ENCODE measurements at places on chromosomes 4 and X.

DNA sequence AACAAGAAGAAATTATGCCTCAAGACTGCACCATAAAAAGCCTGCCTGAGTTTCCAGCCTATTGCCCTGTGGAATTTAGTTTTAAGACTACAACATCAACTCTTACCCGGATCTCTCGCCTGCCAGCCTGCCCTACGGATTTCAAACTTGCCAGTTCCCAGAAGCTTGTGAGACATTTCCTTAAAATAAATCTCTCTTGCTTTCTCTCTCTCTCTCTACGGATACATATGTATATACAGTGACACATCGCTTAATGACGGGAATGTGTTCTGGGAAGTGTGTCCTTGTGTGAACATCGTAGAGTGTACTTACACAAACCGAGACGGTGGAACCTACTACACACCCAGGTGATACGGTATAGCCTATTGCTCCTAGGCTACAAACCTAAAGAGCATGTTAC, 79.5 kb downstream of the CLNK start:
- no peak for DNase-seq

GRCh38 chrX:71989768-71990426, 79.3 kb downstream of the NHSL2 start:
- DNase-seq: no peak

DNA sequence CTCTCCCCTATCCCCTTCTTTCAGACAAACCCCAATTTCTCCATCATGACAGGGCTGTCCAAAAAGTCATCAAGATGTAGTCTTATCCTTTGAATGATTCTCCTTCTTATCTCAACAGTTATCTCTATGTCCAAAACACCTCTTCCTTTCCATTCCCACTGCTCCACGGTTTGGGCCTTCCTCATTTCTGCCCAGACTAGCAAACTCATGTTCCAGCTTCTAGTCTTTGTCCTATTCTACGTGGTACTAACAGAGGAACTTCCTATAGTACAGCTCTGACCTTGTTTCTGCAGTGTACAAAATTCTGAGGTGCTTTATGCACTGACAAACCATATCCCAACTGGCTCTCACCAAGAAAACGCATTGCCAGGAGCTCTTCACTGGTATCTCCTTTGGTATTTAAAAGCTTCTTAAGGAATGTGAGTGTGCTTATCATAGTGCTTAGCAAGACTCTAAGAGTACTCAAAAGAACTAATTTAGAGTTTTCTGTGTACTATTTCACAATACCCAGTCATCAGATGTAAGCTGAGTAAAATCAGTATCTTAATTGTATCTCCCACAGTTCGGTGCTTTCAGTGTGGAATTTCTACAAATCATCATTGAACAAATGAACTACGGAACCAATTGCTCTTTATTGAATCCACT, 65.5 kb downstream of the MAML3 start:
- DNase-seq: no peak

GRCh38 chrX:9055354-9055753, 21.4 kb upstream of the FAM9B start:
- DNase-seq: no peak

GRCh38 chr4:110164856-110165255, 33.6 kb downstream of the ELOVL6 start:
- DNase-seq: no peak

- no peak for DNase-seq
Observed at GRCh38 chr4:100083289-100083688, 107.0 kb downstream of the DDIT4L start.

DNA sequence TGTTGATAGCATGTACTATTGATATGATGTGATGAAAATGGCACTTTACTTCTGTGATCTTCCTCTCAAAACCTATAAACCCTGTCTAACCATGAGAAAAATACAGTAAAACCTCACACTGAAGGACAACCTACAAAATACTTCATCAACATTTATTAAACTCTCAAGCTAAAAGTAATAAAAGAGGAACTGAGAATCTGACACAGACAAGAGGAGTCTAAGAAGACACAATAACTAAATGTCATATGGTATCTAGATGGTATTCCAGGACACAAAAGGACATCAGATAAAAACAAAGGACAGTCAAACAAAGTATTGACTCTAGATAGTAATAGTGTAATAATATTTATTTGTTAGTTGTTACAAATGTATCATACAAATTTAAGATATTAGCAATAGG, 655.3 kb downstream of the SH3BGRL start:
- DNase-seq: no peak

- DNase-seq: no peak
Observed at GRCh38 chrX:134933911-134934310, 56.9 kb upstream of the SMIM10 start.

DNA sequence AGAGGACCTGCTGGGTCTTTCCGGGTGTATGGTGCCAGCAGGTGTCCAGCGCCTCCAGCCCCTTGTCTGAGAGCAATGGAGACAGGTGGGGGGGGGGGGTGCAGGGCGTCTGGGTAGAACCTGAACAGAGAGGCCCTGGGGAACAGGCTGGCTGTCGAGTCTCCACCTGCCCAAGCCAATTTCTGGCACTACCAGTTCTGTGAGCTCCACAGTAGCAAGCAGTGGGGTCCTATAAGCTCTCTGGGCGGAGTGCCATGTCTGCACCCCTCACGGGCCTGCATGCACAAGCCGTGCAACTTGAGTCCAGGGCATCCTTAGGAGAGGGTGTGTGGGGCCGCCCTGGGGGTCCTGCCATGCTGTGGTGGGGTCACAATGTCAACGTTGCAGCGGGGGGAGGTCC, 10.1 kb upstream of the FGFR3 start:
- DNase-seq: no peak

- no peak for DNase-seq
Observed at GRCh38 chr4:141914746-141915145, 278.4 kb downstream of the IL15 start.

- no peak for DNase-seq
Observed at GRCh38 chr4:98657531-98658286, 702 bp downstream of the TSPAN5 start.

DNA sequence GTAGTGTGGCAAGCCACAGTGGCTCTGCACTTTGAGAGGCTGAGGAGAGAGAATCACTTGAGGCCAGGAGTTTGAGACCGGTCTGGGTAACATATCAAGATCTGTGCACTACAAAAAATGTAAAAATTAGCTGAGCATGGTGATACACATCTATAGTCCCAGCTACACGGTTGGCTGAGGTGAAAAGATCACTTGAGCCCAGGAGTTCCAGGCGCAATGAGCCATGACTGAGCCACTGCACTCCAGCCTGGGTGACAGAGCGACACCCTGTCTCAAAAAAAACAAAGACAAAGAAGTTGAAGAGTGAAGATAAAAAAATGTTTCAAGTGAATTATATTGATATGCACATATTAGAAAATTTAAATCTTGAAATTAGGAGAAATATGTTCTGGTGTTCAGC, 46.3 kb downstream of the SULT1B1 start:
- DNase-seq: no peak

- DNase-seq: no peak
Observed at GRCh38 chr4:76210452-76210851, 3.2 kb downstream of the SCARB2 start.

DNA sequence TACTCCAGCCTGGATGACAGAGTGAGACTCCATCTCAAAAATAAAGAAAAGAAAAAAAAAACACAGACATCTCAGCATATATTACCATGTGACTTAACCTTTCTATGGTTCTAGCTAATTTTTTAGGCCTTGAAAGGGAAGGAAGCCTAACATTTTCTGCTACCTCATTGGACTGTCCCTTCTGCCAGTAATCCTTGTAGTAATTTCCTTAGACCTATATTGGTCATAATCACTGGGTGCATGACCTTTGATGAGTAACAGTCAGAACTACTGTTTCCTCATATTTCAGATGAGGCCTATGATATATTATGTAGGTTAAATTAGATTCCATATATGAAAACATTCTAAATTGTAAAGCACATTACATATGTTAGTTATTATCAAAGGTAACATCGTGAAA, 9.6 kb downstream of the XIAP start:
- no peak for DNase-seq

- DNase-seq: no peak
Observed at GRCh38 chrX:31057691-31058090, 14.2 kb downstream of the FTHL17 start.

- no peak for DNase-seq
Observed at GRCh38 chrX:71102292-71102691, 4.2 kb downstream of the CXorf65 start.

All from right renal pelvis (tissue), 4 donors.